ENCODE measurements at places on chromosomes 11 and 22.

DNA sequence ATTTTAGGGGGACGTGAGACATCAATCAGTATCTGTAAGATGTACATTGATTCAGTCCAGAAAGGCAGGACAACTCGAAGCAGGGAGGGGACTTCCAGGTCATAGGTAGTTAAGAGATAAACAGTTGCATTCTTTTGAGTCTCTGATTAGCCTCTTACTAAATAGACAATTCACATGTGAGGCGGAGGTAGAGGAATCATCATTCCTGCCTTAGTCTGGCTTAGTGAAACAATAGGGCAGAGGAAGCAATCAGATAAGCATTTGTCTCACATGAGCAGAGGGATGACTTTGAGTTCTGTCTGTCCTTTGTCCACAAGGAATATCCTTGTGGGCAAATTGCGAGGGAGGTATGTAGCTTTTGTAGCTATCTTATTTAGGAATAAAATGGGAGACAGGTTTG is 248.3 kb downstream of the DDX10 start:
- no peak for DNase-seq

DNA sequence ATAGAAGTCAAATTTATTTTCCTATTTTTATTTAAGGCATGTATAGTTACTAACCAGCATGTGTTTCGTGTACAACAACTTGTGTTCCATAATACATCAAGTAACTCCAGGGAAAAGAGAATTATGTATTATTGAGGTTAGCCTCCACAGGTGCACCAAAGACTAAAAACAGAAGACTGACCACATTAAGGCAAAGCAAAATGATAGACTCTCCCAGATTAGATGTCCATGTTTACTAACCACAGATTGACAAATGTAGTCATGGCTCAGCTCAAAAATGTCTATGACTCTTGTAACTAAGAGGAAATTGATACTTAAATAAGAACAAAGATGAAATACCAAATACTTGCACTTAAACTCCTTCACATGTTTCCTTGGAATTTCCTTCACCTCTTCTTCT is 238.5 kb downstream of the METTL15 start:
- DNase-seq, result no peak

DNA sequence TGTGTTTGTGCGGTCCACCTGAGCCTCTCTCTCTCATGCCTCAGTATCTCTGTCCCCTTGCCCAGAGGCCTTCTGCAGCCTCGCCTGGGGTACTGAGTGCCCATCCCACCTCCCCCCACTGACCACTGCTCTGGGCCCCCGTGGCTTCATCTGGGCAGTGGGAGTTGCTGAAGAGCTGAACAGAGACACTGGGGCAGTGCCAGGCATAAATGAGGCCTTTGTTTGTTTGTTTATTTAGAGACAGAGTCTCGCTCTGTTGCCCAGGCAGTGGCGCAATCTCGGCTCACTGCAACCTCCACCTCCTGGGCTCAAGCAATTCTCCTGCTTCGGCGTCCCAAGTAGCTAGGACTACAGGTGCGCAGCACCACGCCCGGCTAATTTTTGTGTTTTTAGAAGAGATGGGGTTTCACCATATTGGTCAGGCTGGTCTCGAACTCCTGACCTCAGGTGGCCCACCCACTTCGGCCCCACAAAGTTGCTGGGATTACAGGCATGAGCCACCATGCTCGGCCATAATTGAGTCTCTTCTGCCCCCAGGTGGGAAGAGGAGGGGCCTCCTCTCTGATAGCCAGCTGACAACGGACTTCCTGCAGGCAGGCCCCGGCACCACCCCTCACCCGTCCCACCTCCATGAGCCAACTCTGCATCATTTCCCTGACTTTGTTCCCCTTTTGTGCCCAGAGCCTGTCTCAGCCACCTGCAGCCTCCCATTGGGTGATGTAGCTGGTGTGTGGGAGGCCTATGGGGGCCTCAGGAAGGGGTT is 9.3 kb downstream of the CRYBB3 start:
- DNase-seq, result no peak

- DNase-seq, result no peak
Observed at GRCh38 chr11:43579919-43580276, 100.6 kb upstream of the HSD17B12 start.

GRCh38 chr22:18152519-18152918 is 2.5 kb downstream of the USP18 start:
- DNase-seq, result peak; percentile 3

DNA sequence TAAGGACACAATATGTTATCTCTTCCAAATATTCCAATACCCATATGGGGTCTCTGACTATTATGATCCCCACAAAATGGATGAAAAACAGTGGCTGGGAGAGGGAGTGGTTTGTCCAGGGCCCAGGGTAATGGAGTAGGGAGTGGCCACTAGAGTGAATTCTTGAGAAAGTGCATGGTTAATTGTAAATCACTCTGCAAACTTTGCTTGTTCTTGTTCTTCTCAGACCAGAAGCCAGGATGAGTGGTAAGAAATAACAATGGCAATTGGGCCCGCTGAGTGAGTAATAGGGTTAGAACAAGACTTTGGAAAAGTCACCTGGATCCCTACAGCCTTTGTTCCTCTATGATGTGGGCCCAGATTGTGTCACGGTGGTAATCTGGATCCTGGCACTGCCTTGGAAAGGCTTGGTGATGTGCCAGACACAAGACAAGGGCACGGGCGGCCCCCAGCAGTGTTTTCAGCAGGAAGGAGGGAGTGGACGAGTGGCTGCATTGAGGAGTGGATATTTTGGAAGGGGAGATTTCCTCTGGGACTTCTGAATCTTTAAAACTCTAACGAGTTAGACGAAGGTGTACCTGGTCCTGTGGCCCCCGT is 18.2 kb upstream of the KIRREL3 start:
- DNase-seq, result no peak

GRCh38 chr22:19960491-19961200 is 19.0 kb upstream of the TXNRD2 start:
- DNase-seq, result no peak

- DNase-seq, result no peak
Observed at GRCh38 chr11:44007481-44008087, 40.2 kb upstream of the ACCSL start.

DNA sequence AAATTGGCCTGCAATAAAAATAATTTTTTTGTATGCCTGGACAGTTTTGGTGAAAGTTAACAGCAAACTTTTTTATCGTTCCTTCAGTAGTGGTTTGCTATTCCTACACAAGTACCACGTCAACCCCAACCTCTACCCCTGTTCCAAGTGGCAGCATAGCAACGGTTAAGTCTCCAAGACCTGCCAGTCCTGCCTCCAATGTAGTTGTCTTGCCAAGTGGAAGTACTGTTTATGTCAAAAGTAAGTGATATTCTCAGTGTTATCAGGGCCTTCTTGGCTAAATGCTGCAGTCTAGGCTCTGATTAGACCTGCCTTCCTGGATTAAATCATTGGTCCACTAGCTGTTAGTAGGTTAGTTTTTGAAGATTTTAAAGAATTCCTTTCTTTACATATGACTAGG is 15.0 kb downstream of the EMSY start:
- DNase-seq, result no peak

- no peak for DNase-seq
Observed at GRCh38 chr11:114354076-114354475, 46.2 kb downstream of the C11orf71 start.

DNA sequence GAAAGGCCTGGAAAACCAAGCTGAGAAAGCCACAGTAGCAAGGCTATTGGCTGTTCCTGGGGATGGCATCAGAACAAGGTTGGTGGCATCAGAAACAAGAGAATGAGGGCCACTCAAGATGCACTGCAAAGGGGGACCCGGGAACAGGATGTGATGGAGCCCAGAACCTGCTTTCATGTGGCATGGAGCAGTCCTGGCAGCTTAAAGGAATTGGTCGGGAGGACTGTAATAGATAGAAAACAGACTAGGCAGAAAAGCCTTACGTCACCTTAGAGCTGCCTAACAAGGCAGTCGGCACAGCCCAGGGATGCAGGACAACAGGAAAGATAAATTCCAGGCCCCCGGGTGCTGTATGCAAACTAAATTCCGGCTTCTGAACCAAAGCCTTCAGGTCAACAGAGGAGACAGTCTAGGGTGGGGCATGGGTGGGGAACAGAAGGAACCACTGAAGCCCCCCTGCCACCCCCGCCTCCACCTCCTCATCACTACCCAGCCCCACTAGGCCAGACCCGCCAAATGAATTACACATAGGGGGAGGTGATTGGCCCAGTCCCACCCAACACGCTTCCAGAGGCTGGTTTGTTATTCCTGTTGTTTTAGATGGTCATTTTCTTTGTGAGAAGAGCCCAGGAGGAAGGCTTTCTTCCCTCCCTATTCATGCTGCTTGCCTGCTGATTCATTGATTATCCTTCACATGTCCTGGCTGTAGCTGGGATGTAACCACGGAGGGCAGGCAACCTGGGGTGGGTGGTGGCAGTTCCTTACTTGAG is 25.7 kb upstream of the LRRC55 start:
- DNase-seq, result no peak

DNA sequence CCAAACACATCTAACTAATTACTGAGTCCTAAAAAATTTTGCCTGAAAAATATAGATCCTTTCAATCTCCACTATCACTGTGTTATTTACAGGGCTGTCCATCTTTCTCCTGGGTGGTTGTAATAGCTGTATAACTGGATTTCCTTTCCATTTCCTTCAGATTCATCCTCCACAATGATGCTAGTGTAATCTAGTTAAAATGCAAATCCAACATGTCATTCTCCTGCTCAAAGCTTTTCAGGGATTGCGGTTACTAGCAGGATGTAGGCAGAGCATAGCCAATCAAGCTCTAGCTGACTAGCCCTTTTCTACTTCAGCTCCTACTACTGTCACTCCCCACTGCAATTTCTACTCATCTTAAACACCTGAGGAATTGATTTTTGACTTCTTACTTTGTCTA is 283.0 kb downstream of the RAB38 start:
- DNase-seq, result no peak

- DNase-seq, result no peak
Observed at GRCh38 chr22:26561756-26562417, 28.0 kb downstream of the TPST2 start.

DNA sequence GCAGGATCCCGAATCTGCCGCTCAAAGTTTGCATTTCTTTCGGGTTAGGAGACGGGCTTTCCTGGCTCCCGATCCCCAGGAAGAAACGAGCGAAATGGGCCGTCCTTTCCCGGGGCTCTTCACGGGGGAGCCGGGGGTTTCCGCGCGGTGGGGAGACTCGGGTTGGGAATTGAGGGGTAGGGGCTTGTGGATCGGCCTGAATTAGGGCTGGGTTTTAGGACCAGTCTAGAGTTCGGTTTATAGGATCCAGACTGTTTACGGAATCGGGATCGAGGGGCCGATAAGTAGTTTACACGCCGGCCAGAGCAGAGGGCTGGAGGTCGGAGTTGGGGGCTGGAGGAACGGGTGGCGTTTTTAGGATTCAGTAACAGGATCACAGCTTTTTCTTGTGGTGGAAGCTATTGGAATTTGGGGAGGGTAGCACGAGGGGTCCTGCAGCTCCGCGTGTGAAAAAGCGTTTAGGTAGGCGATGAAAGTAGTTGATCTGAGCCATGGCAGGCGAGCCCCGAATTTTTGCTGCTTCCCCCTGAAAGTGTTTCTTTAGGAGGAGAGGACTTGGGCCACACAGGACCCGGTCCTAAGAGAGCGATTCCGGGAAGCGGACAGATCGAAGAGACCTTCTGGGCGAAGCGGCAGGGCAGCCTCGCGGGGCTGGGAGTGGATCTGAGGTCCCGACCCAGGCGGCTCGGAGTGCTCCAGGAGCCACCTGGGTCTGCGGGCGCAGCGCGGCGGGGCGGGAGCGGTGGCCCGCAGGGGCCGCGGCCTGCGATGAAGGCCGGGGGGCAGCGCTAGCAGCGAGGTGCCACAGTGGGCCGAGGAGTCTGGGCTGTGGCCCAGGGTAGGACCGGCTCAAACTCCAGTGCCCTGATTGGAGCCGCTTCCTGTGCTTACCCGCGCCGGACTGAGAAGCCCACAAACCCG is 1.6 kb downstream of the PKNOX2 start:
- no peak for DNase-seq

GRCh38 chr11:7635137-7635536 is 38.2 kb downstream of the CYB5R2 start:
- DNase-seq, result no peak

DNA sequence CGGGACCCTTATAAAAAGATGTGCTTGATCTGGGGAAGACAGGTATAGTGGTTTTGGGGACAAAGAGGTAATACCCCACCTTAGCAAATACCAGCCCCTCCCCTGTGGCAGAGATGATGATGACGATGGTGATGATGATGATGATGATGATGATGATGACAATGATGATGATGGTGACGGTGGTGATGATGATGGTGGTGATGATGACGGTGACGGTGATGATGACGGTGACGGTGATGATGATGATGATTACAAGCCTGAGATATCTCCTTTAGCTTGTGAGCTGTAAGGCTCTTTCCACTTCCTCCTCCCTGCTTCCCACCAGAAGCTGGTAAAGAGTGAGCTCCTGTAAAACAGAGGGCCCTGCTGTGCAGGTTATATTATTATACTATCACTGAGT is 89.5 kb upstream of the TMEM45B start:
- no peak for DNase-seq

GRCh38 chr11:28981381-28981780 is 873.2 kb downstream of the METTL15 start:
- no peak for DNase-seq

DNA sequence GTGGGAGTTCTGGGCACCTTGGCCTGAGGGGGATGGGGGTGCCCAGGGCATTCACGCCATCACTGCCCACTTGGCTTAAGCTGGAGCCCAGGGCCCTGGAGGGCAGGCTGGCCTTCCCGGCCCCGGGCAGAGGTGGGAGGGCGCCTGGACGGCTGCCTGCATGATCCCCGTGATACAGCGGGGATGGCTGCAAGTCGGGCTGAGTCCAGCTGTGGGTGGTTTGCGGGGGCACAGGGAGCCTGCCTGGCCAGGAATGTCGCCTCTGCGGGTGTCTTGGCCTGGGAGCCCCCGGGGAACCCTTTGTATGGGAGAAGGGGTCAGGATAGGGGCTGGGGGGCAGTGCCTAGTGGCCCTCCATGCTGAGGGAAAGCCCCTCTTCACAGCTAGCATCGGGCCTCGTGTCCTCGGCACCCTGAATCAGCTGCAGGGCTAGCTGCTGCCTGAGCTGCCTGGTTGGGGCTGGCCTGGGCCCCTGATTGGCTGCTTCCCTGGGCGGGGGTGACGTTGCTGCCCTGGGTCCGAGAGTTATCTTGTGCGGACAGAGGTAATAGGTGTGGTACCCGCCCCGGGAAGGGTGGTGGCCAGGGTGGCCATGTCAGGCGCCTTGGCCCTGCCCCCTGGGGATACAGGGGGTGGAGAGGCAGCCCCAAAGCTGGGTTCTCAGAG is 8.3 kb downstream of the BRSK2 start:
- DNase-seq, result no peak

DNA sequence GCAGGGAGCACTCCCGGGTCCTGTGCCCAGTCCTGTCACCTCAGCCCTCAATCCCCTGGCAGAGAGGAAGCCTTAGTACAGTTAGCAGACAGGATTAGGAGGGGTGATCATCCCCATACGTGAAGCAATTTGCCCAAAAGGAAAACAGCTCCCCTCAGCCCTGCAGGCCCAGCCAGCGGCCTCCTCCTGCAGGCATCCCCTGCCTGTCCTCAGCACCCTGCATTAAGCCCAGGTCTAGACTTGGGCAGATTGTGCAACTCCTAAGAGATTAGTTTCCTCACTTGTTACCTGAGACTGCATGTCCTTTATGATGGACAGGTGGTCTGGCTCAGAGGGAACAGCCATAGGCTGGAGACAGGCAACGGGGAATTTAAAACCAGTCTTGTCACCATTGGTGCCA is 95.5 kb upstream of the TMEM45B start:
- no peak for DNase-seq

Data from germinal center (tissue), 1 donor.